Sciatic nerve (tissue), 2 donors: ENCODE measurements at places on chromosomes 12 and 14. TPM values are rescaled to one million over a fixed set of nuclear protein-coding genes. Genes with fewer than 3 reads are reported as not detected.

DNA sequence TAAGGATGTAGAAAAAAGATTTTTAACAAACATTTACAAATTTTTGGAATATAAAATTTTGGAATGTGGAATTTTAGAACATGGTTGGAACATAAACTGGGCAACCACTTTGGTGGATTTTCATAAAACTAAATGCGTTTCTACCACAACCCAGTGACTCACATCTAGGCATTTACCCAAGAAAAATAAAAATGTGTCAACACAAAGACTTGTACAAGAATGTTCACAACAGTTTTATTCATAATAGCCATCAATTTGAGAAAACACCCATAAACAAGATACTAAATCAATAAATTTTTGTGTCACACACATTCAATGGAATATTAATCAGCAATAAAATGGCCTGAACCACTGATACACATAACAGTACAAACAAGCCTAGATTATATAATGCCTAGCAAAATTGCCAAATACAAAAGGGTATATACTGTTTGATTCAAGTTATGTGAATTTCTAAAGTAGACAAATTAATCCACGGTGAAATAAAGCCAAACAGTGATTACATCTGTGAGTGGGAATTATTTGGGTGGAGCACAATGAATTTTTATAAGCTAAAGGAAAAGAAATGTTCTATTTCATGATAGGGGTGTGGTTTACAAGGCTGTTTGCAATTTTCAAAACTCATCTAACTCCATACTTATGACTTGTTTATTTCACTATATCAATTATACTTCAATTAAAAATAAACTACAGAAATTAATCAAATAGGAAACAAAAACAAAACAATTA, 415.2 kb upstream of the OR4E1 start:
- no peak for DNase-seq

DNA sequence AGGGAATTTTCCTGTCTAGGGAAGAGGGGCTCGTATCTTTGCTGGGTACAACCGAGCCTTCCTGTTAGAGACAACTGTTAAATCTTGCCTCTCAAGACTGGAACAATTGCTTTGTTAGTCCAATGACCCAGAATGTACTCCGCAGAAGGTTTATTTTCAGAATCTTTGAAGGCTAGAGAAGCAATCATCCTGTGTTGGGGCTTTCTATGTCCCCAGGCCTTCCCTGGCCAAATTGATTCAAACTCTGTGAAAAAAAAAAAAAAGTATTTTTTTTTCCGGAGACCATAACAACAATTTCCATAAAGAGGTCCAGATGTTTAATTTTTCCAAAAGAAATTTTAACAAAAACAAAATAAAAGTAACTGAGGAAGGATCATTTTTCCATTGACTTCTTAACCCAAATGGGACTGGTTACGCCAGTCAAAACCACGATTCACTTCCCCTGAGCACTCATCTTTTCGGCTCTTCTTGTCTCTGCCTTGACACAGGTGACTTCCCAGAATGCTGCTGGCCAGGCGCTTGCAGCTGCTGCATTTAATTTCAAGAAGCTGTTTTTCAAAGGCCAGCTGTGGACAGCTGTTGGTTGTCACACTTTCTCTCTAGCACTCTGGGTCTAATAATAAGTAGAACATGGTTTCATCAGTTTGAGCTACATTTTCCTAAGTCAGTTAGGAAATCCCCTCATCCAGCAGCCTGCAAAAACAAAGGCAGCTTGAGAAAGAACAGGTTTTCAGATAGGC, 81.6 kb upstream of the MANSC4 start:
- DNase-seq = peak; percentile 71

GRCh38 chr14:39912192-39913100, 480.2 kb upstream of the FBXO33 start:
- DNase-seq = no peak

DNA sequence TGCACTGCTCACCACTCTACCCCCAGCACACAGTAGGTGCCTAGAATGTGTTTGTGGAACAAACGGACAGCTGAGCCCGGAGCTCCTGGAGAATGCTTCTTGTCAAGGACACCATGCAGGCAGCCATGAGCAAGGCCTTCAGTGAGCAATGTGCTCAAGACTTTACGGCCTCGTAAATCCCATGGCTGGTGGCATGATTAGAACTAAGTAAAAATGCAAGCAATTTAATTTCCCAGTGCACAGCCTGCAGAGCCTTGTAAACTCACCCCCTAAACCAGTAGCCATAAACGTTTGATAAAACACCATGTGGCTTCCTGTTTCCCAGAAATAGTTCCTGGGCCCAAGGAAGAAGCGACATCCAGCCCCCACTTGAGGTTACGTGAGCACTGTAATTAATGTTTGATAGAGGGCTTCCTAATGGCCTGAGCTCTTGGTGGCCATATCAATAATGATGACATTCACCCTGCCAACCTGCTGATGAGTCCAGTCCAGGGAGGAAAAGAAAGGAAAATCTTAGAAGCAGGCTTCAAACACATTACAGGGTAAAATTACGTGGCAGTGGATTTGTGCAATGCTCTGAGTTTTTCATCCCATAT, 36.4 kb upstream of the FICD start:
- DNase-seq = no peak

GRCh38 chr12:11500861-11501230, 105.5 kb upstream of the PRB2 start:
- DNase-seq = no peak

DNA sequence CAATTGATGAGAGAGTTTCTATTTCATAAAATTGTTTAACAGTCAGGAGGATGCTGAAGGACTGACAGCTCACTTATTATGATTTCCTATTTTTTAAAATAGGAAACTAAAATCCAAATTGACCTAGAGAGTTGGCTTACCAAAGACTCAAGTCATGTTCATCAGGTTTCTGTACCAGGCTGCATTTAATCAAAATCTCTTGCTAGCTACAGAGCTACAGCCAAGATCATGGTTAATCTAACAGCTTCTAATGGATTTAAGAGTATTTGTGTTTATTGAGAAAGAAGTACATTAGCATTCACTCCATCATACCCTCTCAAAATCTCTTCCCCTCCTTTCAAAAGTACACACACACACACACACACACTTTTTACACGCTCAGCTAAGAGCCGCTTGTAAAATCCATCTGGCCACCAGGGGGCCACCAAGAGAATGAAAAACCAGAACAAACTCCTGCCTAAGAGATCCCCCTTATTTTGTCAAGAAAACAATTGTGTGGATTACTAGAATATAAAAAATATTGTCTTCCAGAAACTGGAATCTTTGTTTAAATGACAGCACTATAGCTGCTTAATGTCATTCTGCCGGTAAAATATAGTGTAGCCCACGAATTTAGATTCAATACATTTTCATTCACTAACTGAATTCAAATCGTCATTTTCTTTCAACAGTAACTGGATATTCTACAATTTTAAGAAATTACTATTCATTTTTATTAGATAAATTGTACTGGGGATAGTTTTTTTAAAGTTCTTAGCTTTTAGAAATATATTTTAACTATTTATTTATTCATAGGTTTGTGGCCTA, 334.0 kb downstream of the BTG1 start:
- peak; percentile 87 for DNase-seq

DNA sequence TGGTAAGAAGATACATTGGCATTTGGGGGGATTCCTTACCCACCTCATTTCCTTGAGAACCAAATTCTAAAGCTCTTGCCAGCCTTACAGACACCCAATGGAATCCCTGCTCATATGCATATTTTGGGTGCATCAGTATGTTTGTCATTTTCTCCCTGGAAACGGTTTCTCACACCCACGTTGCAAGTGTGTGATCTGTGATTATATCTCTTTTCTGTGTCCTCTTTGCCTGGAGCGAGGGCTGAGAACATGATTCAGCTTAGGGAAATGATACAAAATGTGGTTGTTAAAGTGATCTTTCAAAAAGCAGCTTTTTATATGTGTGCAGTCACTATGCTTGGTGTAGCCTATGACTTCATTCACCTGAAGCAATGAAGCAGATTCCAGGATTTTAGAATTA, 52.0 kb downstream of the KCNMB4 start:
- DNase-seq = no peak

- DNase-seq = no peak
Observed at GRCh38 chr14:39988939-39989338, 556.7 kb upstream of the FBXO33 start.

GRCh38 chr14:68757618-68758081, 35.2 kb downstream of the ZFP36L1 start:
- DNase-seq = no peak

DNA sequence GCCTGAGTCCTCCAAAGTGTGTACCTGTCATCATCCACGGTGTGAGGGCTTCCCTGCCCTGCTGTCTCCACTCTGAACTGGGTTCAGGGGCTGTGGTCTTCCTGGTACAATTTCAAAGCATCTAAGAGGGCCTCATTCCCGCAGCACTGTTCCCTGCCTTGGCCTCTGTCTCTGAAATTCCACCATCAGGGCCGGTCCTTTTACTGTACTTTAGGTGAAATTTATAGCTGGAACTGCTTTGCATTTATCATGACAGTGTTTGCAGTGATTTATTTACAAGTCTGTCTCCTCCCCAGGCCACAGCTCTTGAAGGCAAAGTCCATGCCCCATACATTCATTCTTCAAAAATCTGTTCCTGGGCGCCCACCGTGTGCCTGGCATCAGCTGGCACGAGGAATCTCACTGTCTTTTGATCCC, 36.9 kb upstream of the NCOR2 start:
- DNase-seq = no peak

DNA sequence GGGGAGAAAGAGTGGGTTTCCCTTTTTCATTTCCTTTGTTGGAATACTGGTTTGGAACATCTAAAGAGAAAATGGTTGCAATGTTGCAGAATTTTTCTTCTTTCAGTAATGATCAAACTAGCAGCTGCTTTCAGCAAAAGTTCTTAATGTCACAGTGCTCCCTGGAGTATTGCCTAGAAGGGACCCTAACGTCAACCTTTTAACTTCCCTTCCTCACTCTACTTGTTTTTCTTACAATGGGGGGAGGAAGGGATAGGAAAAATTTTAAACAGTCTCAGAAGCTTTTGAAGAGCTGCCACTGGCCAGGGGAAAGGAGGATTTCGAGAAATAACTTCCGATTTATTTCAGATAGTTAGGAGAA, 521.8 kb downstream of the MED13L start:
- DNase-seq = no peak

GRCh38 chr14:89391123-89391522, 25.9 kb downstream of the FOXN3 start:
- DNase-seq = peak; percentile 12

GRCh38 chr14:49159081-49159480, 427.1 kb downstream of the RPS29 start:
- DNase-seq = no peak

- no peak for DNase-seq
Observed at GRCh38 chr12:76244300-76244699, 103.9 kb downstream of the BBS10 start.

DNA sequence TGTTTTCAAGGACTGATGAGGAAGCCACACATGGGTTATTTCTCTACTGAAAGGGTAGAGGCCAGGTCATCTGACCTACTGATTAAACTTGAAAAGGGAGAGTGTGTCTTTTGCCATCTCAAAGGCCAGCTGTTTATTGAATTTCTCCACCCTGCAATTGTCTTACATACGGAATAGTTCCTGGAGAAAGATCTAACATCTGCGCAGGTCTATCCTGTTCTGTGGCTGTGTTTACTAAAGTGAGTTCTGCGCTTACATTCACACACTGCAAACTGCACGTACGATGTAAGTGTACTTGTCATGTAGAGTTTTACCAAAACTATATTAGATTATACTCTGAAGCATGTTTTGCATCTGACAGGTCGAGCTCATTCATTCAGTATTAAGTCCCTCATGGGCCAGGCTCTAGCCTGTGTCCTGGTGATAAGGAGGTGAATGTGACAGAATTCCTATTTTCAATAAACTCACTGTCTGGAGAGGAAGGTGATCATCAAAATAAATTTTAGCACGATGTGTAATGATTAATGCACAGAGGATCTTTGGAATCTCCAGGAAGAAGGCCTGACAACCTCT, 96.6 kb downstream of the PRKCH start:
- no peak for DNase-seq

GRCh38 chr14:45491914-45492313, 238.9 kb upstream of the MIS18BP1 start:
- no peak for DNase-seq

DNA sequence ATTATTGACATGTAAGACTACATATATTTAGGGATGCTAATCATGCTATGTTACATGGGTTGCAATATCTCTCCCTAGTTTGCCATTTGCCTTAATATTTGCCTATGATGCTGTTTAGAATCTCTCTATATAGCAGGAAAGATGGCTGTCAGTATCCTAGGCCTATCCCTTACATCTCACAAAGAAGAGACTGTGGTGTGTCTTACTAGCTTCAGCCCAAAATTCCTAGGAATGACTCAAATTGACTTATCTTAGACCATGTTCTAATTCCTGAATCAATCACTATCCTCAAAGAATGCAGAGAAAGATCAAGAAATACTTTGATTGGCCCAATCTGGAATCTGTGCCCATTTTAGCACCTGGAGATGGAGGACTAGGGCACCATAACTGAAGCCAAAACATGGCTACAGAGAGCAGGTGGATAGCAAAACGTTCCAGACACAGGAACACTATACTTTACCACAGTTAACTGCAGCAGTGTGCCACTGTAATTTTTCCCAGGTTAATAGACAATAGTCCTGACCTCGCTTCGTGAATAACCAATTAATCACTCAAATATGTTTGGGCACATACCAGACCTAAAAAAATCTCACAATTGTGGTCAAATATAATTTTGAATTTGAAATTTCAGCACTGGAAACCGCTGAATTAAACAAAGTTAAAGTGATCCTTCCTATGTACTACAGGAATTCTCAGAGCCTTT, 32.7 kb upstream of the GLIPR1 start:
- no peak for DNase-seq

DNA sequence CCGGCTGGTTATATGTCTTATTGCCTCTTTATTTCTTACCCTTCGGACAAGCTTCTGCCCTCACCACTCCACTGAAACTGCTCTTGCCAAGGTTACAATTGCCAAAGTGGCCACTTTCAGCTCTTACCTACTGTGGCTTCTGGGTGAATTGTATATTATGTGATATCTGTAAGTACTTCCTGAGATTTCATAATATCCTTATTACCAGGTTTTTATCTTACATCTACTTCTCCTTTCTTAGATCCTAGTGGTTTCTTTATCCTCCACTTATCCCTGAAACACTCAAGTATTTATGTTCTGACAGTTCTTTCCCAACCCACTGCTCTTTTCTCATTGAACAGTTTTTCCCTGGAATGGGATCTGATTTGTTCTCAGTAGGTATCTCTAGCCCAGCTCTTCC, 10.5 kb downstream of the CELA1 start:
- DNase-seq = no peak

GRCh38 chr12:52423661-52424500, 10.3 kb downstream of the KRT75 start:
- no peak for DNase-seq

- DNase-seq = no peak
Observed at GRCh38 chr12:65778258-65779090, 45.8 kb upstream of the HMGA2 start.

- DNase-seq = no peak
Observed at GRCh38 chr12:14937014-14937413, 1.3 kb downstream of the ERP27 start.

Gene ULK1
- total RNA-seq = 40.6 TPM

Gene ZNF385A
- 12.0 TPM for total RNA-seq

Gene KCTD10
- total RNA-seq = 88.8 TPM

Gene TAS2R30
- 8.1 TPM for total RNA-seq

Gene ITGB7
- 33.4 TPM for total RNA-seq

Gene MYF5
- total RNA-seq = not detected

Gene HOXC9
- 10.2 TPM for total RNA-seq

Gene PPP2R5C
- total RNA-seq = 144 TPM

Gene JDP2
- total RNA-seq = 59.7 TPM

Gene SMCO2
- total RNA-seq = 0.40 TPM

Gene HOXC13
- total RNA-seq = 0.22 TPM

Gene SLC5A8
- not detected for total RNA-seq

Gene RNU4-1
- 1,748 TPM for total RNA-seq

Gene CATSPERB
- 0.36 TPM for total RNA-seq

Gene FLRT2
- total RNA-seq = 205 TPM

Gene RIMBP2
- total RNA-seq = 1.6 TPM

Gene CCDC197
- not detected for total RNA-seq
